ENCODE measurements at places on chromosomes 7 and 10. TPM values are rescaled to one million over a fixed set of nuclear protein-coding genes. Genes with fewer than 3 reads are reported as not detected.

PARP12 gene
- total RNA-seq: 104 TPM

EPO gene
- not detected for total RNA-seq

GPR141 gene
- not detected for total RNA-seq

GRID1 gene
- total RNA-seq: not detected

TFPI2 gene
- total RNA-seq: not detected

KIAA1217 gene
- total RNA-seq: 0.12 TPM

FAS gene
- 75.4 TPM for total RNA-seq

LRIT1 gene
- not detected for total RNA-seq

CYP3A4 gene
- total RNA-seq: not detected

DNA sequence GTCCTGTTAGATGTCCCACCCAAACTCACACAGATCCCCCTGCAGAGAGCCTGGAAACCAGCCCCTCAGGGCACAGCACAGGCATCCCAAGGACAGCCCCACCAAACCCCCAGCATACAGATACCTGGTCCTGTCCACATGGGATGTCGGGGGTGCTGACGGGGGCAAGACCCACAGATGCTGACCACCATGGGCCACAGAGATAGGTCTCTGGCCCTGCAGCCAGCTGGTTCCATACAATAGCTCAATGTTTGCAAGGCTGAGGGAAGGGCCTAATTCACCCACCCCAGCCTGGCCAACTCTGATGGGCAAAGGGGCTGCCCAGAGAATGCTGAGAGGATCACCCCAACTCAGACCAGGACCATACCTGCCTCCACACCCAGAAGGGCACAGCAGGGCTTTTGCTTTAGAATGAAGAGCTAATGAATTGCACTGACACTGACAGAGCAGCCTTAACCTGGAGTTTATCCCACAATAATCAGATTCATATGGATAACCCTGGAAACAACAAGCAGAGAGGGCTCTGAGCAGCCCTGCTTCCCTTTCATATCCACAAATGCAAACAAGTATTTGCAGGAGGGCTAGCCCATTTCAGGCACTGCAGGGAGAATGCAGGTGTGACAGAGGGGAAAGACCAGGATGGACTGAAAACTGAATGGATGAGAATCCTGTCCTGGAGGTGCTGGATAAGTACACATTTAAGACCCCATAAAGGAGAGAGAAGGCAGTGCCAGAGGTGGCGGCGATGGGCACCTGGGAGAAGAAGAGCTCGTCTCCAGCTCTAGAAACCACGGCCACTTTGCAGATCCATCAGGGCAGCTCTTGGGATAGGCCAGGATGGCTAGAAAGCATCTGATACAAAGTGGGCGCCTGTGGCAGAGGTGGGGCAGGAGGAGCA is 126.7 kb downstream of the TNS3 start:
- no peak for DNase-seq

DNA sequence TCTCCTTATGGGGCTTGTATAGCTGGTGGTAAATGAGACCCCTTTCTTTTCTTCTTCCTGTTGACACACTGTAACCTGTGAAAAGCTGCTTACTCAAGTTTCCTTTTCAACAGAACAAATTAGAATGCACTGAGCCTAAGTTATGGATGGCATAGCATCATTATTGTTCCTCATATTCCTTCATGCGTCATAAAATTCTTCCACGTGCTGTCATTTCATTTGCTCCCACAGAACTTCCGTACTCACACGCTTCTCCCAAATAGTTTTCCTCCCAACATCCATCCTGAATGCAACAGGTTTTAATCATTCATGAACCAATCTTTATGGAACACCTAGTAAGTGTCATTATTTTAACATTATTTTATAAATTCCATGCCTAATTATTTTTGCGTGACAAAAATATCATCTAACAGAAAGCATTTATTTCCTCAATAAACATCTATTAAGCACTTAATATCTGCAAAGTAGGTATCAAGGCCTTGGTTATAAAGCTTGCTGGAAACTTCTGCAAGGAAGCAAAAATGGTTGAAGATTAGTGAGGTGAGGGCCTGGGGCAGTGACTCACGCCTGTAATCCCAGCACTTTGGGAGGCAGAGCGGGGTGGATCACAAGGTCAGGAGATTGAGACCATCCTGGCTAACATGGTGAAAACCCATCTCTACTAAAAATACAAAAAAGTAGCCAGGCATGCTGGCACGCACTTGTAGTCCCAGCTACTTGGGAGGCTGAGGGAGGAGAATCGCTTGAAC is 18.9 kb upstream of the SEPTIN7 start:
- DNase-seq: no peak

- no peak for DNase-seq
Measured at GRCh38 chr10:125102246-125102645, 58.1 kb downstream of the CTBP2 start.

DNA sequence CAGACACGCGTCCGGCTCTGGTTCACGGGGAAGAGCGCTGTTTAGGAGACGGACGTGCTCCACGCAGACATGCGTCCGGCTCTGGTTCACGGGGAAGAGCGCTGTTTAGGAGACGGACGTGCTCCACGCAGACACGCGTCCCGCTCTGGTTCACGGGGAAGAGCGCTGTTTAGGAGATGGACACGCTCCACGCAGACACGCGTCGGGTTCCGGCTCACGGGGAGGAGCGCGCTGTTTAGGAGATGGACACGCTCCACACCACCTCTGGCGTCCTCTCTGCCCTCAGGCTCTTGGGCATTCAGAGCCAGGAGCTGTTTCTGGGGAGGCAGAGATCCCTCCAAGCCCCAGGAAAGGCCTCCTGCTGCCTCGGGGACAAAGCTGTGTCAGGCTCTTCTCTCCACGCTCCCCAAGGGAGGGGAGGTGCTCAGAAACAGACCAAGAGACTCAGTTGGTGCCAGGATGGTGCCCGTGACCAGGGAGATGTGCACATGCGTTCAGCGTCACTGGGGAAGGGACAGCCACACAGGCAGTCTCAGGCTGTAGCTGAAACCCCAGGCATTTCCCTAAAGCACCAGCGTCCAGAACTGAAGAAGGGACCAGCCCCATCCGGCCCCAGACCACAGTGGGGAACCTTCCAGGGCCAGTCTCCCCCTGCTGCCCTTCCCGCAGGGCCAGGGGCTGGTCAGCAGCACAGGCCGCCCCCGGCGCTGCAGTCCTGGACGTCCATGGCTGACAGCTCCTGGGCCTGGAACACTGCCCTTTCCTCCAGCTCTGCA is 175.6 kb downstream of the ELFN1 start:
- no peak for DNase-seq

- DNase-seq: no peak
Measured at GRCh38 chr7:82234457-82235049, 209.0 kb downstream of the CACNA2D1 start.

DNA sequence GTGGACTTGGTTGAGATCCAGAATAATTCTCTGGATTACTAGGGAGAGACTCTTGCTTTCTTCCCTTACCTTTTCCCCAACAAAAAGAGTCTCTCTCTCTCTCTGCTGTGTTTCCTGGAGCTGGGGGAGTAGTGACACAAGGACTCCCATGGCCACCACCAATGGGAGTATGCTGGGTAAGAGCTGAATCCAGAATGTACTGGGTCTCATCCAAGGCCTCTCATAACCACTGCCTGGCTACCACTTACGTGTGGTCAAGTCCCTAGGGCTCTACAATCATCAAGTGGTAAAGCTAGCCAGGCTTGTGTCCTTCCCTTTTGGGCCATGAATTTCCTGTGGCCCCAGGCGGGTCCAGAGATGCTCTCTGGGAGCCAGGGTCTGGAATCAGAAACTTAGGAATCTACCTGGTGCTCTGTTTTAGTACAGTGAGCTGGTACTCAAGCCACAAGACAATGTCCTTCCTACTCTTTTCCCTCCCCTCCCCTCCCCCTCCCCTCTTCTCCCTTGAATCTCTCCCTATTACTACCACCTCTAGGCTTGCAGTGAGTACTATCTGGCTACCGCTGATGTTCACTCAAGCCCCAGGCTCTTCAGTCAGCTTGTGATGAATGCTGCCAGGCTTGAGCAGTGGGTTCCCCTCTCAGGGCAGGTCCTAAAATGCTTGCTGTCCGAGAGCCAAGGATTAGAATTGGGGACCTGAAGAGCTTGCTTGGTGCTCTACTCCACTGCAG is 196.6 kb downstream of the BBS9 start:
- no peak for DNase-seq

GRCh38 chr7:129741743-129742213 is 130.3 kb downstream of the NRF1 start:
- no peak for DNase-seq

GRCh38 chr7:73303546-73303945 is 5.1 kb downstream of the NSUN5 start:
- DNase-seq: no peak

DNA sequence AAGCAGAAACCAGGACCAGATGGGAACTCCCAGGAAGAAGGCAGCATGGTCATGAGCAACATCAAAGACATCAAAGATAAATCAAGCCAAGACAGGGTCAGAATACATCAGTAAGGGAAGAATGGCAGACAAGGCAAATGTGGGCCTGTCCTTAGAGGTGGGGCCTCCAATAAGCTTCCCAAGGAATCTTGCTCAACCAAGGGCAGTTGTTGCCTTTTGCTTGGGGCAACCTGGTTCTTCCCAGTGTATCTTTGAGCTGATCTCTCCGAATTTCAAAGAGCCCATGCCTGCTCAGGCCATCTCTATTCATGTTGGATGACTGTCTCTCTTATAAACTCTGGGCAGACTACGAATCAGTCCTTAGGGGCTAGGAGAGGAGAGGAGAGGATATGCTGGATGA is 68.4 kb upstream of the HABP2 start:
- DNase-seq: no peak

GRCh38 chr7:79454361-79454960 is 994 bp upstream of the MAGI2 start:
- no peak for DNase-seq

DNA sequence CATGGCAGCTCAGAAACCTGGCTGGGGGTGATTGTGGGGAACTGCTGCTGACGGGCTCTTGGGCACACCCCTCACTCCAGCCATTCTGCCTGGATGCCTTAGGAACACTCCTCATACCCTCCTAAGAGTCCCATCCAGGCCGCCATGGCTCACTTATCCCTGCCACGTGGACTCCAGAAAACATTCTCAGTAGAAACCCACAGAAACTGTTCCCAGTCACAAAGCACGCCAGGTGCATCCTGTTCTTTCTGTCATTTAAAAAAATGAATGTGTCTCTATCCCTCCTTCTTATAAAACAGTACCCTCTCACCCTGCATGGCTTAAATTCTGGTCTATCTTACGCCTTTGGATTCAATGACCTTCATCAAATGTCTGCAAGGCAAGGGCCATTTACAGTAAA is 177.7 kb downstream of the CUX1 start:
- no peak for DNase-seq

- no peak for DNase-seq
Measured at GRCh38 chr7:101912716-101913110, 95.3 kb downstream of the CUX1 start.

DNA sequence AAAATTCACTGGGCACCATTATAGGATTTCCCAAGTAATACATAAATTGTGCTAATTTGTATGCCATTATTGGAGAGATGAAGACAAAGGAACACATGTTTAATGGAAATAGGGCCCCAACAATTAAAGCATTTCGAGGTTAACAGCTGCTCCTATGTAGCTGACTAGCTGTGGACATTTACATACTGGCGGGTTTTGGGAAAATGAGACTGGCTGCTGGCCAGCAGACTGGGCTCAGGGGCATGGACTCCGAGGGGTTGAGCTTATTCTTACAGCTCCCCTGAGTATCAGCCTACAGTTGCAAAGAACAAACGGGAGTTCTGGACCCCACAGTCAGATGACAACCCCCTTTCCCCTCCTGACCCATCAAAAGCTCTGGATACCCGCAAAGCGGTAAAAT is 91.9 kb upstream of the MYO3A start:
- no peak for DNase-seq
